ENCODE measurements at places on chromosomes 6 and 20.

- peak; percentile 38 for DNase-seq
Observed at GRCh38 chr6:112029045-112029822, 24.7 kb upstream of the CCN6 start.

DNA sequence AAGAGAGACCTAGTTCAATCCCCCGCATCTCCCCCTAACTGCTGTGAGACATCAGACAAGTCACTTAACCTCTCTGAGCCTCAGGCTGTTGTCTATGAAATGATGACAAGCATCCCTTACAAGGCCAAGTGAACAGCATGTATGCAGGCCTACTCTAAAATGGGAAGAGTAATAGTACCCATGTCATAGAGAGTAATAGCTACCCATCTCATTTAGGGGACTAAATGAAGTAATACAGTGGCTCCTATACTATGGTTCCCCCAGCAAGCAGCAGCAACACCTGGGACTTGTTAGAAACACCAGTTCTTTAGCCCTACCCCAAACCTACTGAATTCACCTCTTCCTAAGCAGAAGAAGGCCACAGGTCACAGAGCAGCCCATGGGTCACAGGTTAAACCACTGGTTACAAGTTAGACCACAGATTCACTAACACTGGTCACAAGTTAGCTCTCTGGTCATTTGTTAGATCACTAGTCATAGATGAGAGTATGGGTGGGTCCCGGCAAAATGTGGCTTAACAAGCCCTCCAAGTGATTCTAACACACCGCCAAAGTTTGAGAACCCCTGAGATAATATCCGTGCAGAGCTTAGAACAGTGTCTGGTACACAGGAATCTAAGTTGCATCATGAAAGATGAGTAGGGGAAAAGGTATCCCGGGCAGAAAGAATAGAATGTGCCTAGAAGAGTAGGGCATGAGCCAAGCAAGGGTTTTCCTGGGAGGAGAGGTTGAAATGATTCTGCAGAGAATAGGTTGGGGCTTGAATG is 1.4 kb downstream of the DEFB124 start:
- no peak for DNase-seq

DNA sequence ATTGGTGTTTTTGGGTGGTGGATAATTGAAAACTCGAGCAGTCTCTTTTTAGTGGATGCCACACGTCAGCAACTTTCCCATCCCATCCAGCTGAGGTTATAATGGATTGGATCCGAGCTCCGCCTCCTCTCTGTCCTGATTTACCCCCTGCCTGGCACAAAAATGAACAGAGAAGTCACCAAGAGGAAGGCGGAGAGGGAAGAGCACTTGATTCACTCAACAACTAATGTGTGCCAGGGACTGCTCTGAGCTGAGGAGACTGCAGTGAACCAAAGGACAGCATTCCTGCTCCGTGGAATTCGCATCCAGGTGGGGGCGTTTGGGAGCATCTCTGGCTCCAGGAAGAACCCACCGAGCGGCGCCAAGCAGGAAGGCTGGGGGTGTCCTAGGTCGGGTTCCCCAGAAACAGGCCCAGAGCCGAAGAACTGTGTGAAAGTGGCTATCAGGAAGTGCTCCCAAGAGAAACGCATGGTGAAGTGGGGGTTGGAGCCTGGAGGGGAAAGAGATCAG is 95.8 kb upstream of the NAA20 start:
- DNase-seq = no peak

DNA sequence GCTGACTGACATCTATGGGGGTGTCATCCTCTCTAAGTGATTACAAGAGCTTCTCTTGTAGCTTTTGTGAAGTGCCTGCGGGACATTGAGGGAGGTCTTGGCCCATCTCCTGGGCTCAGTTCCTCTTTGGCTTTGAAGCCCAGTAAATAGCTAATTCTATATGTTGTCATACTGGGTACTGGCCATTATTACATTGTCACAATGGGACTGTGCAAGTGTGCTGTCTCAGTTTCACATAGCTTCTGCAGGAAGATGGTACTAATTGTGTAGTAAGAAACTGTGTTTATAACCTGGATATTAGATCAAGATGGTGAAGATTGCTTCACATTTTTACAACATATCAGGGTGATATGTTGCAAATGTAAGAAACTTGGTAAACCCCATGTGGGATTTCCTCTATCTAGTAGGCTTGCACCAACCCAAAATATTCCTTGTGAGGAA is 19.9 kb downstream of the SPINT3 start:
- DNase-seq = no peak

DNA sequence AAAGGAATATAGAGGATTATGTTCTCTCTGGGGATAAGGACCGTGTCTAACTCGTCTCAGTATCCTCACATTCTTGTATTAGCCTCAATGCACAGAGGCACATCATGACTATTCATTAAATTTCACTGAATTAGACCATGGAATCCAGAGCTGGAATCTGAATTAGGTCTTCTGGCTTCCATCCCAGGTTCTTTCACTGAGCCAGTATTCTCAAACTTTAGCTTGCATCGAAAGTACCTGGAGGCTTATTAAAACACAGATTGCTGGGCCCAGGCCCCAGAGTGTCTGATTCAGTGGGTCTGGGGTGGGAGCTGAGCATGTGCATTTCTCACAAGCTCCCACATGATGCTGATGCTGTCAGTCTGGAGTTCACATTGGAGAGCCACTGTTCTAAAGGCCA is 142.0 kb downstream of the UST start:
- no peak for DNase-seq
